ENCODE measurements at places on chromosomes 6 and 20.

- no peak for DNase-seq
These were observed 44.0 kb downstream of the B4GALT5 start for GRCh38 chr20:49669601-49670189.

GRCh38 chr20:18989736-18990474, 176.3 kb downstream of the SCP2D1 start:
- no peak for DNase-seq

DNA sequence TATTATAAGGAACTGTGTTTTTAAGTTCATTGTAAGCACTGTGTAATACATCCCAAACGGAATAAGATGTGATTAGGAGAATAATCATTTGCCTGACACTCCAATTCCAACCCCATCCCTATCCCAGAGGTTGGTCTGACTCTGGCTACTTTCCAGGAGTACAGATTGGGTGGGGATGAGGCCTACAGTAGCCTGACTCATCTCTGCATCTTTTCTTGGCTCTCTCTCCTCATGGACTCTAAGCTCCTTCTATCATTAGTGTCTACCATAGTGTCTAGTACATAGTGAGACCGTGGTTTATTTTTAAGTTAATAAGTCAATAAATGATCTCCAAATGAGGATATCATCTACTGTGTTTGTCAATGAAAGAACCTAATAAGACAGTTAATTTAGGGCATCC, 92.2 kb upstream of the CNKSR3 start:
- no peak for DNase-seq

- DNase-seq, result peak; percentile 65
These were observed 7.1 kb downstream of the RBM38 start for GRCh38 chr20:57398231-57398821.

DNA sequence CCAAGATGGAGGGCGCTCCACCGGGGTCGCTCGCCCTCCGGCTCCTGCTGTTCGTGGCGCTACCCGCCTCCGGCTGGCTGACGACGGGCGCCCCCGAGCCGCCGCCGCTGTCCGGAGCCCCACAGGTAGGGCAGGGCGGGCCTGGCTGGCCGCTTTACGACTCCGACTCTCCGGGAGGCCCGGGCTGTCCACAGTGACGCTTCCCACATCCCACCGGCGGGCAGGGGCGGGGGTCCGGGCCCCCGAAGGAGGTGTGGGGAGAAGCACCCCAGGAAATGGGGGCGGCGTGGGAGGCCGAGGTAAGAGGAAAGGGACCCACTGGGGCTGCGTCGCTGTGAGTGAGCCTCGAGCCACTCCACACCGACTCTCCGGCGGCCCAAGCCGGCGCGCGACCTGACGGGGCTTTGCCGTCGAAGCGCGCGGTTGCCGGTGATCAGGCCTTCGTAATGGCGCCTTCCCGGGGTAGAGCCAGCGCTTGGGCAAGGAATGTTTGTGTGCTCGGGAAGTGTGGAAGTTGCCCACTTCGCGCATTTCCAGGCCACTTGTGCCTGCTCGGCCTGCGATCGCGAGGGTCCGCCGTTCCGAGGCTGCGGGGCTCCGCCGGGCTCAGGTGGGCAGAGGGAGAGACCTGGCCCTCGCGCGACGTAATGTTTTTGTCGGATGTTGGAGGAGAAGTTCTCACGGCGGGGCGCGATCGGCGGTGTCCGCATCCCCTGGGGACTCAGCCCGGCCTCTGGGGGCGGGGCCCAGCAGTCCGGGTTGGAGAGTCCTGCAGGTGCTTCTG, 427 bp downstream of the GINM1 start:
- no peak for DNase-seq

GRCh38 chr6:16228709-16229665, 9.4 kb upstream of the GMPR start:
- no peak for DNase-seq

- DNase-seq, result no peak
These were observed 219.1 kb downstream of the PHACTR1 start for GRCh38 chr6:12935637-12936036.

- DNase-seq, result no peak
These were observed 119.0 kb downstream of the EYA4 start for GRCh38 chr6:133360194-133360593.

GRCh38 chr6:149218471-149218870, 99.0 kb upstream of the TAB2 start:
- DNase-seq, result no peak

DNA sequence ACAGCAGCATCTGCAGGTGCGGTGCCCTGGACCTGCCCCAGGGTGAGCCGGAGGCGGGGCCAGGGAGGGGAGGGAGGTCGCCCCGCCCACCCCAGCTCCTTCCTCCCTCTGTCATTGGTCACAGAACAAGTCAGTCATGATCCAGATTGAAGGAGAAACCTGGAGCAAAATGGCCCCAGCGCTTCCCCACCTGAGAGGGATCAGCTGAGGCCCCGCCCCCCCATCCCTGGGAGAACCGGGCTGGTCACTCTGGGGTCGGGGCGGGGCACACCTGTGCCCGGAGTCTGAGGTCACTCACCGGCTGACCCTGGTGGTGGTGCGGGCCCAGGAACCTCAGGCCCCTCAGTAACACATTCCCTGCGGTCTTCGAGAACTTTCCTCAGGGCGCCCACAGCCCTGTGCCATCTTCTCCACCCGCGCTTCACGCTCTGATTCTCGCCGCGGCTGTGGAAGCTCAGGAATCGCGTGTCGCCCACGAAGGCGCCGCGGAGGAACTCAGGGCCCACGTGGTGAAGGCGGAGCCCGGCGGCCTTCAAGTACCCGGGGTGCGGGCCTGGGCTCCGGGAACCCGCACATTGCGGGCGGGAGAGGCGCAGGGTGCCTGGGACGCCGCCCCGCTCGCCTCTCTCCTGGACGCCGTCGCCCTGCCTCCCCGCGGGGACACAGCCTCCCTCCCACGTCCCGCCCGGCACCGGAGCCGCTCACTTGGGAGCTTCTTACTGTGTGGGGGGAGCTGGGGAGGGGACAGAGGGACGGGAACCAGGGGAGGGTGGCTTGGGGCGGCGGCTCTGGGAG, 36.4 kb upstream of the HLA-C start:
- no peak for DNase-seq

DNA sequence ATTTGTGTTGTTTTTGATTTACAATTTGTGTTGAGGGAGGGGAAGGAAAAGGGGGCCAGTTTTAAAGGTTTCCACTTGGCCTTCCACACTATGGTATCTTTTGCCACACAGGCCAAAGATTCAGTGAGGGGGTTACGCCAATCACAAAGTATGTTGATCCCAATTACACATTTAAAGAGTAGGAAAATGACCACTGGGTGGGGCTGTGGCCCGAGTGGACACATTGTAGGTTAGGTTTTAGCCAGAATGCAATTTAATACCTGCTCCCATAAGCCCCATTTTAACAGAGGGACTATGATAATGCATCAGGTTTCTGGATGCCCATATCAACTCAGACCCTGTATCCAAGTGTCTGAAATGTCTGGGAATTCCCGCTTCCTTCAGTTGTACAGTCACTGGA, 15.6 kb downstream of the VGLL2 start:
- DNase-seq, result no peak

GRCh38 chr20:31746068-31746878, 7.2 kb downstream of the TPX2 start:
- no peak for DNase-seq

- DNase-seq, result no peak
These were observed 48.9 kb downstream of the DEK start for GRCh38 chr6:18215436-18215835.

DNA sequence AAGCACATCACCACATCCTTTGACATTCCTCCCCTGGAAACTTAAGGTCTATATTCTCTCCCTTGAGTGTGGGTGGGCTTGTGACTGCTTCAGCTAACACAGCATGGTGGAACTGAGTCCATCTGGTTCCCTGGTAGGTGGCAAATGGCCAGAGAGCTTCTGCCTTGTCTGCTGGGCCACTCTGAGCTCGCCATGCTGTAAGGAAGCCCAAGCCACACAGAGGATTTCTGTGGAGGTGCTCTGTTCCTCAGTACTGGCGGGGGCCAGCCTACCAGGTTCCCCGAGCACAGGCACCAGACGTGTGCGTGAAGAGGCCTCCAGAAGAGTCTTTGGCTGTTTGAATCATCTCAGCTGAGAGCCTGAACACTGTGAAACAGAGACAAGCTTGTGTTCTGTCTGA, 41.6 kb upstream of the PMEPA1 start:
- DNase-seq, result no peak

- DNase-seq, result no peak
These were observed 1190.5 kb upstream of the EYS start for GRCh38 chr6:66897576-66897975.

DNA sequence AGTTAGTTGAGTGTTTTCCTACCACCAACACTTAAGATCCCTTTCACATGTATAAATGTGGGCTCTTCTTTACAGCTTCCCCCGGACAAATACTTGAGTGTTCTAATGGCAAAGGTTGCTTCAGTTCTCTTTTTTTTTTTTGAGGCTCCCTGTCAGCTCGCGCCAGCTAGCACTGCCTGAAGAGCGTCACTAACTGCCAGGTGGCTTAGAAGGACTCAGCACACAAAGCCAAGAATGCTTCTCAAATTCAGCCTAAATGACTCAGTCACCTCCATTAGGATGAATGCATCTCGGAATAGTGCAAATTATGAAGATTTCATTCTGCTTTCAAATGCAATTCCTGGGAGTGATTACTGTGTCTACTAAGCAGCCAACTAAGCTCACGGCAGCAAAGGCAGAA, 150.7 kb upstream of the BTBD3 start:
- no peak for DNase-seq

GRCh38 chr20:38152175-38152620, 12.9 kb downstream of the TGM2 start:
- no peak for DNase-seq

- DNase-seq, result no peak
These were observed 9.2 kb upstream of the GUCA1A start for GRCh38 chr6:42163981-42164380.

GRCh38 chr20:16517946-16518783, 55.1 kb downstream of the KIF16B start:
- DNase-seq, result no peak
